ENCODE measurements at places on chromosomes 12 and 14. TPM values are rescaled to one million over a fixed set of nuclear protein-coding genes. Genes with fewer than 3 reads are reported as not detected.
A peak's percentile ranks its signal among the peaks of the same experiment; 100 is the strongest.

Gene CCDC175
- not detected for total RNA-seq

Gene TAS2R42
- total RNA-seq, result not detected

Gene MSI1
- total RNA-seq, result not detected

Gene PRB2
- not detected for total RNA-seq

Gene KRT8
- total RNA-seq, result 430 TPM

Gene LRIG3
- 125 TPM for total RNA-seq

Gene VRTN
- total RNA-seq, result not detected

Gene FITM1
- total RNA-seq, result 2.6 TPM

Gene NKX2-1
- total RNA-seq, result not detected

Gene INHBC
- total RNA-seq, result not detected

DNA sequence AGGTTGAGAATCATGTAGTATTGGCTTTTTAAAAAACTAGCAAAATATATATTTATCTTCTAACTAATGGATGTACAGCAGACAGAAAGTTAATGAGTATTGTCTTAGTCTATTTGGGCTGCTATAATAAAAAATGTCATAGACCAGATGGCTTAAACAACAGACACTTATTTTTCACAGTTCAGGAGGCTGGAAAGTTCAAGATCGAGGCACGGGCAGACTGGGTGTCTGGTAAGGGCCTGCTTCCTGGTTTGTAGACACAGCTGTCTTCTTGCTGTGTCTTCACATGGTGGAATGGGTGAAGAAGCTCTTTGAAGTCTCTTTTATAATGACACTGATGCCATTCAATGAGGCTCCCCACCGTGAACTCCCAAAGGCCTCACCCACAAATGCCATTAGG, 70.1 kb upstream of the KRR1 start:
- no peaks in the 10 kb centered on the region for H3K36me3 ChIP-seq
- no peak overlapping the region for H3K4me3 ChIP-seq
- no peaks in the 10 kb centered on the region for H3K4me1 ChIP-seq
- H3K27ac ChIP-seq, result no peak overlapping the region
- no peaks in the 10 kb centered on the region for H3K27me3 ChIP-seq

DNA sequence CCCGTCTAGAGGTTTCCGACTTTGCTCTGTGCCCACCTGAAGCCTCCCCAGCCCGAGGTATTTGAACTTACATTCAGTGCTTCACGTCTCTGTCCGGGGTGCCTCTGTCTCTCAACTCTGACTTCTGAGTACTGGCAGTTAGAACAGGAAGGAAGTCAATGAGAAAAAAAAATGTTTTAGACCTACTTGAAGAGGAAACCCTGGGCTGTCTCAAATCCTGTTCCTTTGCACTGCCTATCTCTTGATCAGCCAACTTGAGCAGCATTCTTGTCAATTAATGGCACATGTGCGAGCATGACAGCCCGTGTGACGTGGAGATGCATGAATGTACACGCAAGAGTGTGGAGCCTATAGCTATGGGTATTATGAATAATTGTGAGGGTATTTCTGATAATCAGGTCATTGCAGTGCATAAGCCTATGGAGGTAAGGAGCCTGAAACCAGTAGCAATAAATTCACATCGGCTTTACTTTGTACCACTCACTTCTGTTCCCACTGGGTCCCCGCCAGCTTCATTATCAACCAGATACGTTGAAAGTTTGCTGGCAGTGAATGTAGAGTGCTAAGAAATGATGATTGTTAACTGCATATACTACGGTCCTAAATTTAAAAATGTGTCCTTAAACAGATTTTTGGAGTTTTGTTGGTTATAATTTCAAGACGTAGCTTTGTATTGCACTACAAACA, at the start of gene ARHGDIB:
Gene ARHGDIB, minus strand, starts transcription at position 136 of the 687 bp plus-strand sequence. CDS start 10,889 bp downstream, outside the sequence.
- peak; percentile 39 for DNase-seq
- H3K27ac ChIP-seq, result peak within 1 kb of the TSS; percentile 86
- no peaks in the 10 kb centered on the region for H3K27me3 ChIP-seq
- H3K36me3 ChIP-seq, result no peaks in the 10 kb centered on the region

GRCh38 chr12:31991815-31992214, 32.6 kb downstream of the RESF1 start:
- no peak for DNase-seq
- no peaks in the 10 kb centered on the region for H3K4me1 ChIP-seq
- no peak overlapping the region for H3K27ac ChIP-seq

DNA sequence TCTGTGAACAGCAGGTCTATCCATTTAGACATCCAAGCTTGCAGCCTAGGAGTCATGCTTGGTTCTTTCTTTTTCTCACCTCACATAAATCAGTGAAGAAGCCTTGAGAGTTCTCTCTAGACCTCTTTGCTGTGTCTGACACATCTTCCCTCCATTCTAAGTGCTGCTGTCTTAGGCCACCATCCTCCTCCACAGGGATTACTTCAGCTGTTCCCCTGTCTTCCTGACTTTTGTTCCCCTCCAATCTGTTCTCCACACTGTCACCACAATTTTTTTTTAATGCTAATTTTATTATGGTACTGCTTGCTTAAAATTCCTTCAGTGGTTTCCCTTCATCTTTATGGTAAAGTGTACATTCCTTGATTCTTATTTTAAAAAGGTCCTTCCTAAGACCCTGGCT, 71.8 kb downstream of the DERA start:
- no peak for DNase-seq
- no peaks in the 10 kb centered on the region for H3K27me3 ChIP-seq
- H3K4me3 ChIP-seq, result no peak overlapping the region
- H3K36me3 ChIP-seq, result no peaks in the 10 kb centered on the region
- H3K4me1 ChIP-seq, result no peaks in the 10 kb centered on the region

GRCh38 chr12:54689984-54690383, 41.8 kb upstream of the DCD start:
- H3K27me3 ChIP-seq, result no peaks in the 10 kb centered on the region
- no peak overlapping the region for H3K4me3 ChIP-seq
- no peak for DNase-seq

- no peaks in the 10 kb centered on the region for H3K27me3 ChIP-seq
- no peaks in the 10 kb centered on the region for H3K4me1 ChIP-seq
- no peak for DNase-seq
- no peaks in the 10 kb centered on the region for H3K36me3 ChIP-seq
Measured at GRCh38 chr12:84816916-84817695, 95.5 kb downstream of the SLC6A15 start.

DNA sequence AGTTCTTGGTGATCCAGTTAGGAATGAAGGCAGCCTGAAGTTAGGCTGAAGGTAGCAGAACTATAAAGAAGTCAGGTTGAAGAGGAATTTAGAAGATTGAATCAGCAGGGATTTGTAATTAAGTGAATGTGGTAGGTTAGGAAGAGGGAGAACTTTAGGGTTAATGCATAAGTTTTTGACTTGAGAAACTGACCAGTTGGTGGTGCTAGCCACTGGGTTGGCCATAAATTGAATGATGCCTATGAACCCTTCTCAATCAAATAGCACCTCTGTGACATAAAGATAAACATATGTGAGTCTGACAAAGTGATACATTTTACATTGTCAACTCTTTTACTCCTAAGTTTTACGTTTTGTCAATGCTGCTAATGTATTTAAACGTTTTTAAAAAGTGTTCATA, 290.6 kb upstream of the NAV3 start:
- H3K4me1 ChIP-seq, result no peaks in the 10 kb centered on the region
- H3K27me3 ChIP-seq, result no peaks in the 10 kb centered on the region
- H3K4me3 ChIP-seq, result no peak overlapping the region
- no peak overlapping the region for H3K27ac ChIP-seq

- H3K27ac ChIP-seq, result no peak overlapping the region
- H3K4me3 ChIP-seq, result no peak overlapping the region
- H3K4me1 ChIP-seq, result no peaks in the 10 kb centered on the region
- no peak for DNase-seq
- no peaks in the 10 kb centered on the region for H3K36me3 ChIP-seq
Measured at GRCh38 chr12:16012117-16012516, 101.0 kb downstream of the DERA start.

DNA sequence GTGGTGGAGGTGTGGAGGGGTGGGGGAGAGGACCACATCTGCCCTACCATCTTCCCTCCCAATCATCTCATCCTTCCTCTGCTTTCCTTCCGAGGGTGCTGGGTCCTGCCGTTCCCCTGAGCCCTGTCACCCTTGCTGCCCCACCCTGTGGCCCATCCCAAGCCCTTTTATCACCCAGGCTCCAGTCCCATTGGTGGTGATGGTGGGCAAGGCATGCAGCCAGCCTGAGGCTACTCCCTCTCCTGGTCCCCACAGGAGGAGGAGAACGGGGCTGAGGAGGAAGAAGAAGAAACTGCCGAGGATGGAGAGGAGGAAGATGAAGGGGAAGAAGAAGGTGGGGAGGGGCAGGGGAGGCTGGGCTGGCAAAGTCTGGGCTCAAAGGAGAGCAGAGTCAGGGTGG, 2.7 kb upstream of the LAG3 start:
- H3K27ac ChIP-seq, result peak overlapping the region; percentile 95
- H3K36me3 ChIP-seq, result no peaks in the 10 kb centered on the region
- H3K27me3 ChIP-seq, result no peaks in the 10 kb centered on the region
- H3K4me3 ChIP-seq, result no peak overlapping the region
- peaks cover 11% of the 10 kb centered on the region for H3K4me1 ChIP-seq
- no peak for DNase-seq

DNA sequence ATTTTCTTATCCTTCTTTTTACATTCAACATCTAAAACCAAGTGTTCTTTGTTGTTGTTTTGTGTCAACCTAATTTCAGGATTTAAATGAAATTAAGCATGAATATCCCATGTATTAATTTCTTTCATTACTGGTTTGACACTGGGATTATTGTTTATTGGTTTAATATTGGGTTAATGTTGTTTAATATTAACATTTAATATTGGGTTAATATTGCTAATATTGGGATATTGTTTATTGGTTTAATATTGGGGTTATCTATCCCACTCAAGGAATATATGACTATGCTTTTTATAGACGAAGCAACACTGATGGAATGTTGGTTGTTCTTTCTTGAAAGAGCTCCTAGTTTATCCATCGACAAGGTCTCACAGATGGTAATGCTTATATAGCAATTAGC, 45.9 kb downstream of the TMPRSS12 start:
- no peak for DNase-seq
- no peak overlapping the region for H3K4me3 ChIP-seq
- no peaks in the 10 kb centered on the region for H3K36me3 ChIP-seq
- no peaks in the 10 kb centered on the region for H3K27me3 ChIP-seq
- no peaks in the 10 kb centered on the region for H3K4me1 ChIP-seq

DNA sequence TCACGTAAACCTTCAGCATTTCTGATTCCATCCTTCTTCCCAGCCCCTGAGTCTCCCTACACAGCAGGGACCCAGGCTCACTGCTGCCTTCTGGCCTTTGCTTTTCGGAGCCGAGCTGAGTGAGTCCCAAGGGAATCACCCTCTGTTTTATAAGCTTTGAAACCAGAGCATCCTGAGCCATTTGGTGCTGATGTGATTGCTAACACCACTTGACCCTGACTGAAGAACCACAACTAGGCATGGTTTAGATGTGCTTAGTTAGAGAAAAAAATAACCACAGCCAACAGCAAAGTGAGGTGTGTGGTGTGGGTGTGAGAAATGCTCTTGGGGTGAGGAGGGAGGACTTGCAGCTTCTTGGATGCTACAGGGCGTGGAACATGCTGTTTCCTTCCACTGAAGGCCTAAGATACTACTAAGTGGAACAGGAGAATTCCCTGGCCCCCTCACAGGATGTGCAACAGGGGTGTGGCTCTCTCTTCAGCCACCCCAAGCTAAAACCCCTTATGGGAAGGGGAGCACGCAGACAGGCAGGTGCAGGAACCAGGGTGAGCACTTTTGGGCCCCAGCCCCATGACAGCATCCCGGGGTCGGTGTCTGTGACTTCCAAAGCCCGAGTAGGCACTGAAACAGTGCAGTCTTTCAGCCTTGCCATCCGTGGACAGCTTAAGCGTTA, at the start of gene TC2N:
Gene TC2N, minus strand, starts transcription at position 221 of the 673 bp plus-strand sequence. CDS start 53,767 bp downstream, outside the sequence.
- H3K36me3 ChIP-seq, result no peaks in the 10 kb centered on the region
- no peak for DNase-seq

DNA sequence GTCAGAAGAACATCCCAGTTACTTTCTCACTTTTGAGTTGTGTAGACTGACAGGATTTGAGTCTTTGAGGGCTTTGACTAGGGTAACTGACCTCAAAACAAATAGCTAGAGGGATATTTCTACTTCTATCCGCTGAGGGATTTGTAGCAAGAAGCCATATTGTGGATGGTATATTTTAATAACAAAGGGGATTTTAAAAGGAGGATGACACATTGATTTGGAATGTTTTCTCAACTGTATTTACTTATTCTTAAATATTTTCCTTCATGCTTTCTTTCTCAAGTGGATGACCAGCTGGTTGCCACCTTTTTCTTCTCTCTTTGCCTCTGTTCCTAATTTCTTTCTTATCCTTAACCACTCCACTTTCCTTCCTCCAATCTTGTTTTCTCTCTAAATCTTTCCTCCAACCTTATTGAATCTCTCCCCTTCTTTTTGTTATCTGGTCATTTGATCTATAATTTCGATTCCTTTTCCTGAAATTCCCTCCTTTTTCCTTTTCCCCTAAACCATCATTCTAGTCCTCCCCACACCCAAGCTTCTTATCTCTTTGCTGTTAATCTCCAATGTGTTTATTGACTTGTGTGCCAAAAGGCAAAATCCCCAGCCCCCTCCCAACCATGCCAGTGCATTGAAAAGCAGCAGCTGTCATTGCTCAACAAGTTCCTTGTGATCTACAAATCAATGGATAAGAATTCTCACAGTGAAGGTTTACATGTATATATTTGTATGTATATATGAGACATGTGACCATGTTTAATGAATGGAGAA, 411.6 kb downstream of the RAD51B start:
- H3K36me3 ChIP-seq, result no peaks in the 10 kb centered on the region
- no peaks in the 10 kb centered on the region for H3K27me3 ChIP-seq
- DNase-seq, result no peak
- no peak overlapping the region for H3K4me3 ChIP-seq
- peaks cover 19% of the 10 kb centered on the region for H3K4me1 ChIP-seq

- H3K36me3 ChIP-seq, result no peaks in the 10 kb centered on the region
- DNase-seq, result no peak
- H3K4me1 ChIP-seq, result no peaks in the 10 kb centered on the region
Measured at GRCh38 chr14:50602035-50602434, 42.1 kb downstream of the ATL1 start.

- no peak overlapping the region for H3K4me3 ChIP-seq
- no peaks in the 10 kb centered on the region for H3K4me1 ChIP-seq
- H3K27me3 ChIP-seq, result no peaks in the 10 kb centered on the region
- H3K27ac ChIP-seq, result no peak overlapping the region
Measured at GRCh38 chr14:56099081-56099797, 19.0 kb upstream of the PELI2 start.

GRCh38 chr12:109494348-109494881, 17.0 kb downstream of the UBE3B start:
- H3K4me3 ChIP-seq, result no peak overlapping the region
- no peak overlapping the region for H3K27ac ChIP-seq
- no peak for DNase-seq
- H3K4me1 ChIP-seq, result no peaks in the 10 kb centered on the region
- no peaks in the 10 kb centered on the region for H3K27me3 ChIP-seq

- DNase-seq, result no peak
- no peak overlapping the region for H3K27ac ChIP-seq
- no peaks in the 10 kb centered on the region for H3K36me3 ChIP-seq
- H3K4me1 ChIP-seq, result no peaks in the 10 kb centered on the region
- no peak overlapping the region for H3K4me3 ChIP-seq
Measured at GRCh38 chr14:65470404-65470880, 57.9 kb downstream of the FUT8 start.

GRCh38 chr12:108833757-108834472, 23.5 kb downstream of the SSH1 start:
- peak overlapping the region; percentile 71 for H3K27ac ChIP-seq
- no peak for DNase-seq
- no peaks in the 10 kb centered on the region for H3K36me3 ChIP-seq
- peak overlapping the region; percentile 9 for H3K4me3 ChIP-seq

- H3K4me1 ChIP-seq, result no peaks in the 10 kb centered on the region
- H3K27me3 ChIP-seq, result no peaks in the 10 kb centered on the region
- DNase-seq, result no peak
- peak overlapping the region; percentile 33 for H3K27ac ChIP-seq
Measured at GRCh38 chr12:76018111-76018510, 13.5 kb downstream of the PHLDA1 start.

All from breast epithelium (tissue), 4 donors.